ENCODE measurements at places on chromosomes 1 and 21.

DNA sequence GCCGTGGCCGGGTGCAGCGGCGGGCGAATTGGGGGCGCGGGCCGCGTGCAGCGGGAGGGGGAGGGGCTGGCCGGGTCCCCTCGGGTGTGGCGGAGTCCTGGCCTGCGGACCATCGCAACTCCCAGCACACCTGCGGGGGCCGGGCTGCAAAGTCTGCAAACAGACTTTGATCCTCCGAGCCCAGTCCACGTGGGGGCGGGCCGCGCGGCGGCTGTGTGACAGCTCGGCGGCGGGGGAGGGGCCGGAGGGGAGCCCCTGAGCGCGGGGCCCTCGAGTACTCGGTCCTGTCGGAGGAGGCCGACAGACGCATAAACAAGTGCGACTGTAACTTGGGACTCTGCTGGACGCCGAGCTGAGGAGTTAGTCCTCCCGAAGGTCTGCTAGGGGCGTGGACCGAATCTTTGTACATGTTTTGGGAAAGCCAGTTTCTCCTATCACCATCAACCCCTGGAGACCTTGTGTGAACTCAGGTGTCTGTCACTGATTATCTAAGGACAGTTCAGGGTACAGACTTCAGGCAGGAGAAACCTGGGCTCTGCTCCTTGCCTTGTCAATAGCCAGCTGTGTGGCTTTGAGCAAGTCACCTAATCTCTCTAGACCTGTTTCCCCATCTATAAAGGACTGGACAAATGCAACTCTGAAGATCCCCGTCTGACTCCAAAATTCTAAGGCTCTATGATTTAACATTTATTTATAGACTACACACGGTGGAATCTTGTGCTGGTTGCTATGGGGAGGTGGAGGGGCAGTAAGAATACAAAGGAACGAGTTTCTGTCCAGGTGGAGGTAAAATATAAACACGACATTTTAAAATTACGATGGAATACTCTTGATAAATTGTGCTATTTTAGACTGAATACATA lies 710 bp upstream of the SLC30A1 start:
- no peak for DNase-seq

- no peak for DNase-seq
These were observed 147.5 kb downstream of the TSEN15 start for GRCh38 chr1:184199036-184199435.

DNA sequence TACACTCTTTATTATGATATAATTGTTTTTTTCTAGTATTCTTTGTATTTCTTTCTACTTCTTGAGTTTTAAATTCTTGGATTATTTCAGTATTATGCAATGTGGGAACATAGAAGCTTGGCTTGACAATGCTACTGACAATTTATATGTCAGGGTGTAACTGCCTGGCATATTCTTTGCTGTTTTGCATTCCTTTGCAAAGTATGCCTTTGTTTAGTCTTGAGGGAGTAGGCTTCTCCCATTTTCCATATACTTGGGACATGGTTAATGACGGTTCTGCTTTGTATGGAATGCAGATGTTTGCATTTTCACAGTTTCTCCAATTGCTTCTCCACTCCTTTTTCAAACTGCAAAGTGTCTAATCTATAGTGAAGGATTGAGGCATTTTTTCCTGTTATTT lies 109.8 kb downstream of the HMCN1 start:
- no peak for DNase-seq

GRCh38 chr1:98119796-98120195 lies 199.0 kb upstream of the DPYD start:
- no peak for DNase-seq

DNA sequence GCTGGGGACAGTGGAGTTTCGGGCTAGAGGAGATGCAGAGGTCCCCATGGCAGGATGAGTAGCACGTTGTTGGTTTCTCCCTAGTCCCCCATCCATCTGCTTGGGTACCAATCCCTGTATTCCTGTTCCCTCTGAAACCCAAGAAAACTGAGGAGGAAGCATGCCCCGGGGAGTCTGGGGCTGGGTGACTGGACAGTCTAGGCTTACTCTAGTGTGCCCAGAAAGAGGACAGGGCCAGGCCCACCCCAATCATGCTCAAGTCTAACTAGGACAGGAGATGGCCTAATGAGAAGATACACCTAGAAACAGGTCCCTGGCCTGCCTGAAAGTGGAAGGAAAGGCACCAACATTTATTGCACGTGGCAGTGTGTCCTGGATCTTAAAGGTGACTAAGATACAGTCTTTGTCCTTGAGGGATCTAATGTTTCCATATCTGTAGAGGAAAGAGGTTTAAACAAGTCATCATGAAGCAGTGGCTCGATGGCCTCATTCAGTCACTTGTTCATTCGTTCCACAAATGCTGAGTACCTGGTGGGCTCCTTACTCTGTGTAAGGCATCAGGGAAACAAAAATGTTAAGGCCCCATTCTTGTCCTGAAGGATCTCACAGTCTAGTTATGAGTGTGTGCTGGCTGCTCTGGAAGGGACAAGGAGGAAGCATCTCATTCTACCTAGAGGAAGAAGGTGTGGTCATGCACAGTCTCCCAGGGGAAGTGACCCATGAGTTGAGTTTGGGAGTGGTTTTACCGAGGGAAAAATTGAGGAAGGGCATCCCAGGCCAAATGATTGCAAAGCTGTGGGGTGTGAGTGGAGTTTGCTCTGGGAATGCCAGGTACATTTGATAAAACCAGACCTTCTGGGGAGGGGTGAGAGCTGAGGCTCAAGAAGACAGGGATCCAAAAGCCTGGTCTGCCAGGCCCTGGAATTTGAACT lies 10.0 kb downstream of the CDK18 start:
- DNase-seq, result no peak

DNA sequence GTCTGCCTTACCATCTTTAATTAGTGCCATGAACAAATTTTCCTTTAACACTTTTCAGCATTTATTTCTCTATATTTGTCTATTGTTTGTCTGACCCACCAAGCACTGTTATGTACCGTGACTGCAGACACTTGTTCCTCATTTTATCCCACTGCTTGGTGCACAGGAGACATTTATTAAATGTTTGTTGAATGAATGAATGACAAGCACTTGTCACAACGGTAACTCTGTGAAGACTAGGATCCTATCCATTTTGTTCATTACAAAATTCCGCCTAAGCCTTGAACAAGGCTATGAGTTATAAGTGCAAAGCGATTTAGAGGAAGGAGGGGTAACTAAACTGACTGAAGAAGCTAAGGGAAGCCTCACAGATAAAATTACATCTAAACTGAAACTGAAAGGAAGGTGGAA lies 379 bp upstream of the STRIP1 start:
- no peak for DNase-seq

- no peak for DNase-seq
These were observed 252.1 kb downstream of the TM2D1 start for GRCh38 chr1:61472876-61473275.

- DNase-seq, result no peak
These were observed 134.0 kb downstream of the FAM78B start for GRCh38 chr1:166032572-166033371.

- no peak for DNase-seq
These were observed 85.1 kb downstream of the ENAH start for GRCh38 chr1:225567789-225568188.

- no peak for DNase-seq
These were observed 16.7 kb downstream of the STYXL2 start for GRCh38 chr1:167110586-167110985.

DNA sequence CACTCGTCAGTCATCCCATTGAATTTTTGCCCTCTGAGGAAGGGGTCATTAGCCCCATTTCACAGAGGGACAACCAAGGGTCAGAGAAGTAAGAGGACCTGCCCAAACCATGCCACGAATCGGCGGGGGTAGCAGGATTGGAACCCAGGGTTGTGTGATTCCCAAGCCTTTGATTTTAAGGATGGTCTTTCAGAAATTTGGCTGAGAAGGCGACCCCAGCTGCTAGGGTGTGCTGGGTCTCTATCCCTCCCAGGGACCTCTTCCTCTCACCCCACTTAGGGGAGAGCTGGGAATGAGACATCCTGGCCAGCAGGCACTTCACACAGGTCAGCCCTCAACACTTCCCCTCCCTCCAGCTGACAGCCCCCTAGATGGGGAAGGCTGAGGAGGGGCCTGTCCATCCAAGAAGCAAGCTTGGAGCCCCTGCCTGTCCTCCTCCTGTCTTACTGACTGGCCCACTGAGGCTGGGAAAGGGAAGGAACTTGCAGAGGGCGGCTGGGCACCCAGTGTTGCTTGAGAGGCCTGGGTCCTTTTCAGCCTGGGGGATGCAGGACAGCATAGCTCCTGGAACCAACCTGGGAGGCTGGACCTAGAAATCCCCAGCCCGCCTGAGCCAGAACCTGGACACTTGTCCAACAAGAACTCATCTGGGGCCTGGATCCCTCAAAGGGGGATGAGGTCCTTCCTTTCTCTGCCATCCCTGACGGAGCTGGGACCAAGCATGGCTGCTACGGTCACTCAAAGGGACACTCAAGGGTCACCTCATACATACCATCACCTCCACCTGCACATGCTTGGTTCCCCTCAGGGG lies 1.7 kb downstream of the SDC3 start:
- DNase-seq, result no peak

GRCh38 chr1:197029749-197030148 lies 37.3 kb downstream of the F13B start:
- no peak for DNase-seq

DNA sequence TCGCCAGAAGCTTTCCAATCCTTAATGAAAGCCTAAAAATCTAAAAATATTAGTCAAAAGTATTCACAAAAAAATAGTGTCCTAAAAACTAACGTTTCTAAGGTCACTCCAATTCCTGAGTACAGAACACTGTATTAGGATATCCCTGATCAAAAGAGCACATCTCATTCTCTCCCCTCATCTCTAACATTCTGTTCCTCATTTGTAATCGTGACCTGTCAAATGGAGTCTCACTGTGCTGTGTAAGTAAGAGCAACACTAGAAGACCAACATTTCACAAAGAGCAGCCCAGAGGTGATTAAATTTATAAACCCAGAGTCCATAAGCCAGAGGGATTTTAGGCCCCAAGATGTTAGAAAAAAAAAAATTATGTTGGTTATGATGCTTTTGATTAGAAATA lies 26.3 kb downstream of the RGS2 start:
- DNase-seq, result no peak

DNA sequence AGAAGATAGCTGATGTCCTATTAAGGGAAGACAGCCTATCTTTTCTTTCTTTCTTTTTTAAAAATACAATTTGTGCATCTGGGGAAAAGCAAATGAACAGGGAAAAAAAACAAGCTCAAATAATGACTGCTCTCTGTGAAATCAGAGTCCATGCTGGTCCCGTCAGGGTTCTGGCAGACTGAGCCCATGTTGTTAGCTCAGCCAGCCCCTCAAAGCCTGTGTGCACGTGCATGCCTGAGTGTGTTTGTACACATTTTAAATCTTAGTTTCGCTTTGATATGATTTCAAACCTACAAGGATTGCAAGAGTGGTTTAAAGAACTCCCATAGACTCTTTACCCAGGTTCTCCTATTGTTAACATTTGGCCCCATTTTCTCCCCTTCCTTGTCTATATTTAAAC lies 231.8 kb upstream of the GREM2 start:
- no peak for DNase-seq

DNA sequence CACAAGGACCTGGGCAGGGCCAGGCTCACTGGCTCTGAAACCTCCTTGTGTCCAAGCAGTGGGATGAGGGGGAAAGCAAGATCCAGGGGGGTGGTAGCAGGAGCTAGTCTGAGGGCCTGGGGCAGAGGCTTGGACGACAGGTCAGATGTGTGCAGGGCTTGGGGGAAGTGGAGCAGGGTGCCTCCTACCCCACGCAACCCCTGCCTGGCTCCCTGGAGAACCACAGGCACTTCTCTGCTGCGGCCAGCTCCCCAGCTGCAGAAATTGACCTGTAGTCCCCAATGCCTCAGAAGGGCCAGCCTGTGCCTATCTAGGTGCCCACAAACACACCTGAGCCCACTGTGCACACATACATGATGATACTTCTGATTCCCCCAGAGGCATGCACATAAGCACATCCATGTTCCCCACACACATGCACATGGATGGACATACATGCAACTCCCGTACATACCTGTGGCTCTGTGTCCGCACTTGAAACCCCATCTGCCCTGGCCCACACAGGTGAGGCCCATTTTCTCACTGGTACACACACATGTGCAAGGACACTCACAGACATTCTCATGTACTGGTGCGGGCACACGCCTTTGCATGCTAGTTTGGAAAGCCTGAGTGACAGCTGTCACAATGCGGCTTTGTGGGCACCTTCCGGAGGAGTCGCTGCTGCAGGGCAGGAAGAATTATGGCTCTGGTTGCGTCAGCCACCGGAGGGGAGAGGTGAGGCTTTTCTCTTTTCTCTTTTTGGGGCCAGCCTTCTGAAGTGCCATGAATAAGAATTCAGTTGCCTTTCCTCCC lies 247.2 kb upstream of the CSF3R start:
- DNase-seq, result no peak

DNA sequence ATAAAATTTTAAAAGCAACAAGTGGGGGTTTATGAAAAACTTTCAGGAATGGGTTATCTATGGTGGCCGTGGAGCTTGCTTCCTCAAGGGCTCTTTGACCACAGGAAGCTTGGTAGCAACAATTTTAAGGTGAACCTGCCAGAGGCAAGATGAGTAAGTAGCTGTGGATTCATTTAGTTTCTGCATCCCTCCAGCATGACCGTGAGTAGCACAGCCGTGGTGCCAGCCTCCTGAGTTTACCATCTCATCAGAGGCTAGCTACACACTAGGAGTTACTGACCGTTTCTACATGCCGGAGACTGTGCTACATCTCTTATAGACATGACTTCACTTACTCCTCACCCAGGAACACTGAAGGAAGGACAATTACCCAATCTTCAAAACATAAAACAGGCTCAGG lies 30.1 kb upstream of the PLEKHG5 start:
- no peak for DNase-seq

DNA sequence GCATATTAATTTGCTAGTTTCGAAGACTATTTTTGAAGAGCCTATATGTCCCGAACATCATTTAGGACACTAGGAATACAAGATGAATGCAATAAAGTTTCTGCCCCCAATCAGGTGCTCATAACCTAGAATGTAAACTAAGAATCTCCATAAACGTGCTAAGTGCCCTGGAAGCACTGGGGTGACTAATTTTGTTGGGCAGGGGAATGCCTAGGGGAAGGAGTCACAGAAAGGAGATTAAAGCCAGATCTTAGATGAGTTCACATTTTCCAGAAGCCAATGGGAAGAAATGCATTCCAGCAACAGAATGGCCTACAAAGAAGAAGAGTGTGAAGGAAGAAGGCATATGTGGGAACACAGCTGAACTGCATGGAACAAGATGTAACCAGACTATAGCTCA lies 19.5 kb downstream of the SCYL3 start:
- no peak for DNase-seq

GRCh38 chr21:40516335-40516734 lies 330.6 kb downstream of the DSCAM start:
- no peak for DNase-seq

- DNase-seq, result no peak
These were observed 11.1 kb downstream of the PRXL2B start for GRCh38 chr1:2597441-2598328.

DNA sequence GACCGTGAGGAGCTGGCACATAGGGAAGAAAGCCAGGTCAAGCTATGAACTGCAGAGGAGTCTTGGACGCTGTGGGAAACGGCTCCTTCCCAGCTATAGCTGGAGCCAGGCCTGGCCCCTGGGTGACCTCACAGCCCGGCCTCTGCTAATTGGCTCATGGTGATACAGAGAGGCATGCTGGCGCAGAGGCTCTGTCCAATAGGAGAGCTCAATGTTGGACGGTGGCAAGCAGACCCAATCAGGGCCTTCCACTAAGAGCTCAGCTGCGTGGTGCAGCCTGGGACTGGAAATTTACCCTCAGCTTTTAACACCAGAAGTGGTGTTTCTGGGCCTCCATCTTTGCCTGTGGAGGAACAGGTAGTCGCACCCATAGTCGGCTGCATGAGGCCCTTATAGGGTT lies 64.4 kb upstream of the GRHL3 start:
- DNase-seq, result no peak

- no peak for DNase-seq
These were observed 143.4 kb downstream of the SYF2 start for GRCh38 chr1:25088946-25089345.
